NCI-H2081 treated with DMSO at 0.1 percent for 48 hours (cell line): ENCODE measurements at places on chromosomes 16 and 17.

DNA sequence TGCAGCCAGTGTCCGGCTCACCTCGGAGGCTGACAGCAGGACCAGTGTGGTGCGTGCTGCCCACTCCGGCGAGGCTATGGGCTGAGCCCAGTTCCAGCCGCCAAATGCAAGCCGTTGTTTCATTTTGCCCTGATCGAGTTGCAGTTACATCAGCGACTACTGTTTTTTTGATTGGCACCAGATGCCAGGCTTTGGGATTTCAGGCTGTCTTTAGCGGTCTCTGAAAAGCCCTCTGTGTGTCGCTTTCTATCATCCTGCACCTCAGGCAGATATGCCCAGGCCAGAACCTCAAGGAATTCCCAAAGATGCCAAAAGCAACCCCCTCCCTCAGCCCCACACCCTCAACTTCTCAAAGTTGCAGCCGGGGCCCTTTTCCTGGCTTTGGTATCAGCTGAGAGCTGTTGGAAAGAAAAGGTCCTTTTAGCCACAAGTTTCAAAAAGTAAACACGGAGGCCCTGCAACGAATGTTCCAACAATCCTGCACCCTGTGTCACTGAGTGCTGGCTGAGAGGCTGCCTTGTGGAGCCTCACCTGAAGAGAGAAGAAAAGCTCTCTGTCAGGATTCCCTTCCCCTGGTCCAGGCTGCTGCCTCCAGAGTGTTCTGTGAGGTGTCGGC is 58.9 kb downstream of the WWP2 start:
- DNase-seq: no peak

DNA sequence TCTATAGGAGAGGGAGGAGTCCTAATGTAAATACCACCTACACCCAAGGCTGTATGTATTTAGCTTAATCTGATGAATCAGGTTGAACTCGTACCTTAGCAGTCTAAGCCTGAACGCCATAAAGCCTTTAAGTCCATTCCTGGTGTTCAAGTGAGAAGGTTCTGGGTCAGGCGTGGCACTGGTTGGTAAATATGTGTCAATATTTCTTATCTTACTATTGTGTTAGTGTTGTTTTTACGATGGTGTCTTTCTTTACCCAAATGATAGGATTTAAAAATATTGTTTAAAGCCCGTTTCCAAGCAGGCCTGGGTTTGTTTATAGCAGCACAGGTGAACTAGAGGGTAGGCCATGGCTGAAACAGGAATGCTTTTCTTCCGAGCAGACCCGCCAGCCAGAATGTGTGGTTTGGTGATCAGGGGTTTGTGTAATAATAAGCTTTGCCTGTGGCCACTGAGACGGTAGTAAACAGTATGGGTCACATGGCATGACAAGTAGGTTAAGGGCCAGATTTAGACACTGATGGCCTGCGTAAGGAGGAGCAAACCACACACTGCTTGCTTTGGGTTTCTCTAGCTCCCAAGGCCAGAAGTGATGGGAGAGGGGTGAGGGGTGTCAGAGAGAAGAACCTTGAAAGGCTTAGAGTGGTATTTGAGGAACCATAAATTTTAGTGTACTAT is 3.3 kb downstream of the TMEM94 start:
- no peak for DNase-seq

GRCh38 chr17:1727876-1728630 is 3.5 kb downstream of the WDR81 start:
- DNase-seq: no peak

GRCh38 chr17:63116228-63116627 is 150.2 kb downstream of the TANC2 start:
- DNase-seq: no peak

DNA sequence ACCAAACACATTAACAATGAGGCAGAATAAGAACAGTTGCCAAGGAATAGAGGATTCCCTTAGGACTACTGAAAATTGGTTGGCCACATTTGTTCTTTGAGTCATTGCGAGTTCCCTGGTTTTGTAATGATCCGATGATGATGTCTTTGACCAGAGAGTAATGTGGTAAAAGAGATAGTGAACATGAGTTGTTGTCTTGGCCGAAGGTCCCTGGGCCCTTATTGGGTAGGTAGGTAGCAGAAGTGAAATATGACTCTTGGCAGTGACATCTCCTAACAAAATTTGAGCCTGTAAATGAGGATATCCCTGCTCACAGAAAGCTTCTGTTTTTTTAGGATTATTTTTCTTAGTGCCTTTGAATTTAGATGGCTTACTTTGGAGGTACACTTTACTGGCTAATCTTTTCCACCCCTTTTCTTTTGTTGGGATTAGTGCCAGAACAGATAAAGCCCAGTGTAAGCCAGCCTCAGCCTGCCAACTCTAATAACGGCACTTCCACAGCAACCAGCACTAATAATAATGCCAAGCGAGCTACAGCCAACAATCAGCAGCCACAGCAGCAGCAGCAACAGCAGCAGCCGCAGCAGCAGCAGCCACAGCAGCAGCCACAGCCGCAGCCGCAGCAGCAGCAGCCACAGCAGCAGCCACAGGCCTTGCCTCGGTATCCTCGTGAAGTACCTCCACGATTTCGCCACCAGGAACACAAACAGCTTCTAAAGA is 47.2 kb downstream of the TNRC6A start:
- DNase-seq: no peak

DNA sequence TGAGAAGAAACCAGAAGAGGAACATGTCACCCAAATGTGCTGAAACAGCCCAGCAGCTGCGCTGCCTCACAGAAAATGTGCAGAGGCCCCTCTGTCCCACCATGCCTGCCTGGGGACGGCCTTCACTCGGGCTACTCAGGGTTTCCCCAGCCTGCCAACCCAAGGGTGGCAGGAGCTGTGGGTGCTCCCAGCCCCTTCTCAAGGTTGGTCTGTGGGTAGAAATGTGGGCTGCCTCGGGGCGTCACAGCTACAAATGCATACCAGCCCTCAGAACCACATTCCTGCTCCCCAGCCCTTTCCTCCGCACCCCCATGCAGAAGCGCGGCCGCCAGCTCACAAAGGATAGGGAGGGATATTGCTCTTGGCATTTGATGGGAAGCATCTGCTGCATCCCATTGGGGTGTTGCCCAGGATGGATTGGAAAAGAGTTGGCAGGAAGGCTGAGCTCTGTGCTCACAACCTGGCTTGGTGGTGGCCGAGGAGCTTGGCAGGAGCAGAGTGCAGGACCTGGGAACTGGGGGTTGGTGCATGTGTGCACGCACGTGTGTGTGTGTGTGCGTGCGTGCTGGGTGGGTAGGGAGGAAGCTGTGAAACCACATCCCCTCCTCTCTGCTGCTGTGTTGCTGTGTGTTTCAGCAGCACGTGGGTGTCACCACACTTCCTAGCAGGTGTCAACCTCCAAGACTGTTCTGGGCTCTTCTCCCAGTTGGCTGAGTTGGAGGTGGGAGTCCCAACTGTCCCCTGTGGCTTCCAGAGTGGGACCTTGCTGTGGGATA is 304.4 kb downstream of the SEC14L1 start:
- DNase-seq: no peak

GRCh38 chr17:48769009-48769675 is 40.6 kb upstream of the HOXB13 start:
- DNase-seq: no peak

GRCh38 chr17:31907342-31907962 is 5.9 kb upstream of the UTP6 start:
- DNase-seq: no peak

DNA sequence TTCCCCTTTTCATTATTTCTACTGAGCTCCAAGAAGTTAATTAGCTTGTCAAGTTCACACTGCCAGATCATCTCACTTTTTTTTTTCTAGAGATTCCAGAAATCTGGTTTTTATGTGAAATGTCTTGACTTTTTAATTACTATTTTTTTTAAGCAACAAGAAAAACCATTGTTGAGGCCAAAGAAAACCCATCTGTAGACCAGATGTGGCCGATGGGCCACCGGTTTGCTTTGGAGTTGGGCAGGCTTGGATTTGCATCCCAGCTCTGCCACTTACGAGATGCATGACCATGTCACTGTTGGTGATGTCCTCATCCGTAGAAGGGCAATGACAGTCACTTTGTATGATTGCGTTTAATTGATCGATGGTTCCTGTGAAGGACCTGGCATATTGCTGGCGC is 34.2 kb upstream of the MRTFB start:
- DNase-seq: no peak

DNA sequence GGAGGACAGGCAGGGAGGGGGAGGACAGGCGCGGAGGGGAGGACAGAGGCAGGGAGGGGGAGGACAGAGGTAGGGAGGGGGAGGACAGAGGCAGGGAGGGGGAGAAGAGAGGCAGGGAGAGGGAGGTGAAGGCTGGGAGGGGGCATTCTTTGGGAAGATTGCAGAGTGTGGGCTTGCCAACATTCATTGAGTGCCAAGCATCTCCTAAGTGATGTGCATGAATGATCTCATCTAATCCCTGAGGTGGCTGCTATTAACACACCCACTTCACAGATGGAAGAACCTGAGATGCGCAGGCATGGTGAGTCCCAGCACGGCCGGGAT is 58.3 kb downstream of the NT5M start:
- no peak for DNase-seq

DNA sequence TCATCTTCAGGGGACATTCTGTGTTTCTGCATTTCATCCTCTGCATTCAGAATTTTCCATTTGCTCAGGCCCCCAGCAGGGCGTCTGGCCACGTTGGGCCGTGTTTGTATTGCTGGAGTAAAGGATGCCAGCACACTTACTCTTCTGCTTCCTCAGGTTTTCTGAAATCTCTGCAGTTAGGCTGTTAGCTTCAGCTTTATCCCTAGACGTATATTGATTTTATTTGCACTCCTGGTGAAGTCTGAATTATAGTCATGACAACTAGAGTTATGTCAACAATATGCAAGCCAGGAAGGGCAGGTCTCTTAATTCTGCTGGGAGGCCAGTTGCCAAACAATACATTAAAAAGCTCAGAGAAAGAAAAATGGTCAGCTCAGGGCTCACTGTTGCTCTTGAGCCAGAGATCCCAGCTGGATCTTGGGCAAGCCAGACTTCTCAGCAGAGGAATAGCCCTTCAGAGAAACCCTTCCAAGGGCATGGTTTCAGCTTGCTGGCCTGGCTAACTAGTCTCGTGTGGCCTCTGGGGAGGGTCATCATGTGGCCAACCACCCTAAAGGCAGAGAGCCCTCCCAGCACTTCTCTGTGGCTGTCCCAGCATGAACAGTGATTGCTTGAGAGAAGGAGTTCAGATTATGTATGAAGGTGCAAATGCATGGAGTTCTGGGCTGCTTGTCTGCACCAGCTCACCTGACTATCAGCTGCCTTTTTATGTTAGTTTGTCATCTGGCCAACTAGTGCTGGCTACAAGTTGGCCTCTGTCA is 110.2 kb upstream of the CACNG5 start:
- peak; percentile 86 for DNase-seq

- DNase-seq: no peak
These were observed 10.2 kb upstream of the ZNF469 start for GRCh38 chr16:88372522-88372921.

- no peak for DNase-seq
These were observed 8.5 kb upstream of the NPIPB2 start for GRCh38 chr16:11950388-11950787.

DNA sequence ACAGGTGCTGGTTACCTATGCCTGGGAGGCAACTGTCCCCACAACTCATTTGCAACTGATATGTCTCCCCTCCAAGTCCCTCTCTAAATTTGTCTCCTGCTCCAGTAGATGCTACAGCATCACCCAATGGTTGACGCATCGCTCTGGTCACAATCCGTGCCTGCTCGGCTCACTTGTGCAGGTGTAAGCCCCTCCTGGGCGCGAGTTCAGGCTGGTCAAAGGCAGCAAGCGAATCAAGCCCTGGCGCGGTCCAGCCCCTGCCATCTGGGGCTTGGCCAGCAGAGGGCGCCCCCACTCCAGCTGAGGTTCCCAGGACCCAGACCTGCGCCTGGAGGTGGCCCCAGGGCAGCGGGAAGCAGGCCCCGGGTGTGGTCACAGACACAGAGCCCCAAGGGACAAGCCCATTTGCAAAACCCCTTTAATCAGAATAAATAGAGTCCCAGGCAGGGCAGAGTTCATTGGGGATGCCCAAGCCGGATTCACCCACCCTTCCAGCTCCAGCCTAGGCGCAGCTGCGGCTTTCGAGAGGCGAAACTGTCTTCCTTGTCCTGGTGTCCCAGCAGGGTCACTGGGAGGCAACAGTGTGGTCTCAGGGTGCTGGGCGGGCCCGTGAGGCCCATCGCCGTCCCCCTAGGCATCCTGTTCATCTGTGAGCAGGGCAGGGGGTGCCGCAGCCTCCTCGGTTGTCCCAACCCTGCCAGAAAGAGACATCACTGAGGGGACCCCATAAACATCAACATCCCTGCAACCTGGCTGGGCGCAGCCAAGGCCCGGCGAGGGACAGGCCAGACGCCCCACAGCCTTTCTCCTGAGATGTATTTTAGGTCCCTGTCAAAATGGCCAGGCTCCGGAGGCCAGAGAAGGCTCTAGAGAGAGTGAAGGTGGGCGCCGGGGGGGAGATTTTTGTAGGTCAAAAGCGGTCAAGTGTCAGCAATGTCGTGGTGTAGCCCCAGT is 15.8 kb downstream of the TMC6 start:
- no peak for DNase-seq

DNA sequence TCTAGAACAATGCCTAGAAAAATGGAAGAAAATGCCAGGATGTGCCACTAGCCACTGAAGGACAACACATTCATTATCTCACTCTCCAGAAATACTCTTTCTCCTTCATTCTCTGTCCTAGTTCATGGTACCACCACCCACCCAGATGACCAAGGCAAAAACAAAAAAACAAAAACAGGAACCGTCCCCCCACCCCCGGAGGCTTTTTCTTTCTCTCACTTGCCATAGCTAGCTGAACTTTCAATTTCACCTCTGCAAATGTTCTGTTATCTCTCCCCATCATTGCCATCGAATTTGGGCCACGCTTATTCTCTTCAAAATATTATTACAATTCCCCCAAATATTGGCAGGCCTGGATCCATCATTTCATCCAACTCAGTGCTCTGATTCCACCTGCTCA is 49.0 kb downstream of the SOX9 start:
- no peak for DNase-seq

DNA sequence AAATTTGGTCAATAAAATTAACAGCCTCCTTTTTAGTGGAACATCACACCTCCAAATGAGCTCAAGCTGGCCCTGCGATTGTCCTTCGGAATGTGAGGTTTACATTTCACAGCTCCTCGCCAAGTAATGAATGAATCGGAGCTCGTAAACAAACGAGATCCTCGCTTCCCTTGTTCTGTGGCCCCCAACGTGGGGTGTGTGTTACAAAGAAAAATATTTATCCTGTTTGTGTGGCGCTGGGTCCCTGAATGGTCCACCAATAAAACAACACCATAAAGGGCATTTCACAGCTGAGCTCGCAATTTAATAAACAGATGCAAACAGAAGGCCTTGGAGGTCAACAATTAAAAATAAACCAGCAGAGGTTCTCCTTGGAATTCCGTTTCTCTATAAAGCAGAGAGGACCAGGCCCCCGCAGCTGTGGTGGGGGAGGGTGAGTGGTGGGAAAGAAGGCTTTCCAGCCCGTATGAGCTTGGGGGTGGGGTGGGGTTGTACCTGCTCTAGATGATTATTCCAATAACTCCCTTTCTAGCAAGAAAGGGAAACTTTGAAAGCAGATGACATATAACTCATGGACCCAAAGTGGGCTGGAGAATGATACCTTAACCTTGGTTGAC is 393.9 kb upstream of the SALL1 start:
- DNase-seq: no peak
